GM23338 (cell line): ENCODE measurements at places on chromosomes 3 and 15. TPM values are rescaled to one million over a fixed set of nuclear protein-coding genes. Genes with fewer than 3 reads are reported as not detected.

DNA sequence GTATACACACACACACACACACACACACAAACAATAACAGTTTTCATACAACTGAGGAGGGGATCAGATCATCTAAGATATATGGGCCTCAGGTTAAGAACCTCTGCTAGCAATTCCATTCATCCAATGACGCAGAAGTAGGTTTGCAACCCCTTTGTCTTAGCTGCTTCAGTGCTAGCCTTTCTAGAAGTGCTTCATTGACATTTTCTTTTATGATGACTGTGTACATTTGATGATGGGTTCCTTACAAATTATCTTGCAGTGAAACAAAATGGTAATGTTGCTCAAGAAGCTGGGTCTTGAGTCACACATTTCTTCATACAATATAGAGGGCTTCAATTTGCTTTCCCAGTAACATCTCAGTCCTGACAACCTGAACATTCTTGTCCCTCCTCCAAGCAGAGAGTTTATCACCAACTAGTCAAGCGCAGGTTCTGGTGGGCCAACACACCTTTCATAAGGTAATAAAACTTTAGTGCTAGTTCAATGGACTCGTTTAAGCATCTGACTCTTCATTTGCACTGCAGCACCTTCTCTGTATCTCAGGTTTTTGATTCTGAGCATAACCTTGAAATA, 269.5 kb downstream of the CNTN3 start:
- H3K27me3 ChIP-seq: no peaks in the 10 kb centered on the region
- H3K4me1 ChIP-seq: no peaks in the 10 kb centered on the region
- H3K27ac ChIP-seq: no peak overlapping the region
- no peak overlapping the region for H3K4me3 ChIP-seq

- H3K4me1 ChIP-seq: no peaks in the 10 kb centered on the region
- no peak for DNase-seq
- H3K36me3 ChIP-seq: no peaks in the 10 kb centered on the region
- no peak overlapping the region for H3K4me3 ChIP-seq
- no peaks in the 10 kb centered on the region for H3K27me3 ChIP-seq
Observed at GRCh38 chr3:61354604-61355003, 103.4 kb upstream of the FHIT start.

DNA sequence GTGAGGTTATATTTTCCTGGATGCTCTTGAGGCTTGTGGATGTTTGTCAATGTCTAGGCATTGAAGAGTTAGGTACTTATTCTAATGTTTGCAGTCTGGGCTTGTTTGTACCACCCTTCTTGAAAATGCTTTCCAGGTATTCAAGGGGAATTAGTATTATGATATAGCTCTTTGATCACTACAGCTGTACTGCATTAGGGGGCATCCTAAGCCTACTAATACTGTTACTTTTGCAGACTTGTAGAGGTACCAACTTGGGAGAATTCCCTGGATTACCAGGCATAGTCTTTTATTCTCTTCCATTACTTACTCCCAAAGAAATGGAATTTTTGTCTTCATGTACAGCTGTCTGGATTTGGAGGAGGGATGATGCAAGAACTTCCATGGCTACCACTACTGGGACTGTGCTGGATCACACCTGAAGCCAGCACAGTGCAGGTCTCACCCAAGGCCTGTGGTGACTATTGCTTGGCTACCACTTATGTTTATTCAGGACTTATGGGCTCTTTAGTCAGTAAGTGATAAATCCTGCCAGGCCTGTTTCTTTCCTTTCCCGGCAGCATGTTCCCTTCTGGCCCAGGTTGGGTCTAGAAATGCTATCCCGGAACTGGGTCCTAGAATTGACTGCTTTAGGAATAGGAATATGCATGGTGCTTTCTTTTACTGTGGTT, 402.9 kb downstream of the IL20RB start:
- H3K4me1 ChIP-seq: no peaks in the 10 kb centered on the region
- no peak overlapping the region for H3K4me3 ChIP-seq
- H3K27me3 ChIP-seq: no peaks in the 10 kb centered on the region
- no peaks in the 10 kb centered on the region for H3K36me3 ChIP-seq

GRCh38 chr3:156492801-156493261, 62.1 kb downstream of the SSR3 start:
- H3K27me3 ChIP-seq: no peaks in the 10 kb centered on the region
- no peaks in the 10 kb centered on the region for H3K4me1 ChIP-seq

- H3K27ac ChIP-seq: no peak overlapping the region
- peaks cover 11% of the 10 kb centered on the region; the same call in 1 of the 2 replicates for H3K27me3 ChIP-seq
- no peaks in the 10 kb centered on the region for H3K36me3 ChIP-seq
- peaks cover 10% of the 10 kb centered on the region for H3K4me1 ChIP-seq
- H3K4me3 ChIP-seq: peak overlapping the region; percentile 89
Observed at GRCh38 chr15:76310475-76311099, 682 bp downstream of the ETFA start.

DNA sequence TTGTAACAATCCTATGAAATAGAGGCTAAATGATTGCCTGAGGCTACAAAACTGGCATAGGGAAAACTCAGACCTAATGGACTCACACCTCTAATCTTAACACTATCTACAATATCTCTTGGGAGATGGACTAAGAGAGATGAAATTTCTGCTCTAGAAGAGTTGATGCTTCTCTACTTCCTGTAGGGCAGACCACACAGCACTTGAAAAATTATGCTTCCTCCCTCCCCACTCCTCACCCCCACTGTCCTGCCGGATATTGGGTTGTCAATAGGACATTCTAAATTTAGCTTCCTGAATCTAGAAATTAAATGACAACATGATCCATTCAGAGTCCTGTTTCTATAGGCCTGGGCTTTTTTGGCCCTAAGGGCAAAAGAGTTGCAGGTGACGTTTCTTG, 295.6 kb downstream of the GAP43 start:
- no peak overlapping the region for H3K27ac ChIP-seq
- no peak for DNase-seq

- H3K27me3 ChIP-seq: peaks cover 22% of the 10 kb centered on the region
- peak overlapping the region; percentile 66 for H3K4me3 ChIP-seq
- peak; percentile 57 for DNase-seq
Observed at GRCh38 chr3:119580067-119580760, 922 bp downstream of the ADPRH start.

GRCh38 chr3:44983484-44983941, 7.5 kb downstream of the EXOSC7 start:
- H3K27ac ChIP-seq: no peak overlapping the region
- DNase-seq: no peak
- H3K27me3 ChIP-seq: no peaks in the 10 kb centered on the region

DNA sequence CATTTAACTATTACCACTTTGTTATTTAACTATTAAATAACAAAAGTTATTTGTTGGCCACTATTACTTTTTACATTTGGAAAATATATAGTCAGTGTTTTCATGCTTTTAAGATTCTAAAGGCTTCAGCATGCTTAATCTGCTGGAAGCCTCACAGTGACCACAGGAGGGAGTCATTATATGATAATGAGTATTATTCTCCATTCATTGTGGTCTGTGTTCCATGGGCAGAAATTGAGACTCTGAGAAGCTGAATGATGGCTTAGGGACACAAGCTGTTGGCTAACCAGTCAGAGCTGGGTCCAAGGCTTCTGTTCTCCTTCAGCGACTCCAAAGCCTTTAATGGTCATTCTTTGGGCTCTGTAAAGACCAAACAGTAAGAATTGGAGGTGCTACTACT, 64.7 kb downstream of the BFSP2 start:
- H3K4me3 ChIP-seq: no peak overlapping the region
- H3K36me3 ChIP-seq: no peaks in the 10 kb centered on the region
- no peaks in the 10 kb centered on the region for H3K27me3 ChIP-seq
- H3K4me1 ChIP-seq: peaks cover 19% of the 10 kb centered on the region

- no peak overlapping the region for H3K4me3 ChIP-seq
- H3K36me3 ChIP-seq: no peaks in the 10 kb centered on the region
- no peaks in the 10 kb centered on the region for H3K27me3 ChIP-seq
- H3K4me1 ChIP-seq: peaks cover 17% of the 10 kb centered on the region
- DNase-seq: no peak
Observed at GRCh38 chr3:1515882-1516281, 423.1 kb downstream of the CNTN6 start.

- H3K36me3 ChIP-seq: no peaks in the 10 kb centered on the region
- H3K27me3 ChIP-seq: no peaks in the 10 kb centered on the region
- H3K27ac ChIP-seq: no peak overlapping the region
- peaks cover 4% of the 10 kb centered on the region; the same call in 1 of the 2 replicates for H3K4me1 ChIP-seq
Observed at GRCh38 chr3:135752851-135753250, 212.7 kb upstream of the PPP2R3A start.

STRIT1 gene
- 1.6 TPM in 1 of 2 replicates, not detected in the other for total RNA-seq

C15orf39 gene
- 48.5 and 54.1 TPM in 2 replicates for total RNA-seq

IGDCC3 gene
- 26.3 and 30.7 TPM in 2 replicates for total RNA-seq

GOLGA6L4 gene
- total RNA-seq: 0.76 and 3.8 TPM in 2 replicates

OR5K2 gene
- not detected in 2 replicates for total RNA-seq

MYZAP gene
- total RNA-seq: 0.66 and 1.5 TPM in 2 replicates

SHISA5 gene
- total RNA-seq: 148 and 166 TPM in 2 replicates

SLCO2A1 gene
- total RNA-seq: 0.31 and 1.6 TPM in 2 replicates

NMNAT3 gene
- total RNA-seq: 7.4 and 9.2 TPM in 2 replicates

GP9 gene
- not detected in 2 replicates for total RNA-seq
